ENCODE measurements at places on chromosomes 16 and 17. TPM values are rescaled to one million over a fixed set of nuclear protein-coding genes. Genes with fewer than 3 reads are reported as not detected.

The NARF gene
- 69.3 TPM for total RNA-seq

The TBC1D3B gene
- total RNA-seq: 1.0 TPM

The CCT6B gene
- total RNA-seq: 3.1 TPM

The TEKT5 gene
- total RNA-seq: not detected

The NUTF2 gene
- total RNA-seq: 112 TPM

The TSC2 gene
- 76.0 TPM for total RNA-seq

The MYCBPAP gene
- 1.2 TPM for total RNA-seq

The FMNL1 gene
- 19.2 TPM for total RNA-seq

The P2RX1 gene
- 5.9 TPM for total RNA-seq

The IKZF3 gene
- 0.66 TPM for total RNA-seq

The CHD9NB gene
- total RNA-seq: 7.6 TPM

GRCh38 chr17:17155568-17155967 lies 50.6 kb downstream of the PLD6 start:
- DNase-seq: no peak

DNA sequence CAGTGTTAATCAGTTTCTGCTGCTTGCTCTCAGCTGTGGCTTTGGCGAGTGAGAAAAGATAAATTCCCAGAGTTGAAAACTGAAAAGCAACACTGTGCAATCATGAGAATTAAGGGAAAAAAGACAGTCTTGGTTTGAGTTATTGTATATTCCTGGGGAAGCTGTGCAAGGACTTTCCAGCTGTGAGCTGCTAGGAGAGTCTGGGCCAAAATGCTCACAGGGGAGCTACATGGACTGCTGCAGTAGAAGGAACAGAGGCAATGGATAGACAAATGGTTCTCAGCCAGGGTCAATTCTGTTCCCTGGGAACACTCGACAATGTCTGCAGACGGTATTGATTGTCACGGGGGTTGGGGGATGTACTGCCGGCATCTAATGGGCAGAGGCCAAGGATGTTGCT lies 102.0 kb upstream of the ADAMTS18 start:
- no peak for DNase-seq

DNA sequence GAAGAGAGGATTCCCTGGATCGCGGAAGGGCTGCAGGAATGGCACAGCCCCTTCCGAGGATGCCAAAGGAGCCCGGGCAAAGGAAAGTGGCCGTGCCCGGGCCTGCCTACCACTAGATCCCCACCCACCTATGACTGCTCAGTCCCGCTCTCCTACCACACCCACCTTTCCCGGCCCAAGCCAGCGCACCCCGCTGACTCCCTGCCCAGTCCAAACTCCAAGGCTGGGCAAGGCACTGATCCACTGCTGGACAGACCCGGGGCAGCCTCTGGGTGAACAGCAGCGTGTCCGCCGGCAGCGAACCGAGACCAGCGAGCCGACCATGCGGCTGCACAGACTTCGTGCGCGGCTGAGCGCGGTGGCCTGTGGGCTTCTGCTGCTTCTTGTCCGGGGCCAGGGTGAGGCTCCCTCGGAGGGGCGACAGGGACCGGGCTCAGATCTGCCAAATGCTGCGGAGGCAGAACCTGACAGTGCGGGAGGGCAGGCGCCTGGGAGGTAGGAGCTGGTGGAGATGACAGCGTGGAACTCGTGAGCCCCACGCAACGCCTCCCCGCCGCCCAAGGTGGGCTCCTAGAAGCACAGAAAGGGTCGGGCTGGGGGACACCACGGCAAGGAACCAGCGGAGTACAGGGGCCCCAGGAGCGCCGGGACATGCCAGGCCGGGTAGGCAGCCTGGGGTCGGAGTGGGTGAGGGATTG lies at the start of gene CES2:
TSS of gene CES2 (plus strand) at position 203 of the 698 bp plus-strand sequence. CDS start at position 323, 120 bp downstream.
- no peak for DNase-seq

GRCh38 chr16:26816885-26817571 lies 249.7 kb upstream of the C16orf82 start:
- no peak for DNase-seq

- no peak for DNase-seq
Observed at GRCh38 chr17:32206861-32207260, 58.8 kb upstream of the RHBDL3 start.

GRCh38 chr17:41811549-41812380 lies at the start of gene P3H4:
Gene P3H4, minus strand, starts transcription at chr17:41811949. Its CDS starts 34 bp downstream, at chr17:41811915.
- peak; percentile 58 for DNase-seq

DNA sequence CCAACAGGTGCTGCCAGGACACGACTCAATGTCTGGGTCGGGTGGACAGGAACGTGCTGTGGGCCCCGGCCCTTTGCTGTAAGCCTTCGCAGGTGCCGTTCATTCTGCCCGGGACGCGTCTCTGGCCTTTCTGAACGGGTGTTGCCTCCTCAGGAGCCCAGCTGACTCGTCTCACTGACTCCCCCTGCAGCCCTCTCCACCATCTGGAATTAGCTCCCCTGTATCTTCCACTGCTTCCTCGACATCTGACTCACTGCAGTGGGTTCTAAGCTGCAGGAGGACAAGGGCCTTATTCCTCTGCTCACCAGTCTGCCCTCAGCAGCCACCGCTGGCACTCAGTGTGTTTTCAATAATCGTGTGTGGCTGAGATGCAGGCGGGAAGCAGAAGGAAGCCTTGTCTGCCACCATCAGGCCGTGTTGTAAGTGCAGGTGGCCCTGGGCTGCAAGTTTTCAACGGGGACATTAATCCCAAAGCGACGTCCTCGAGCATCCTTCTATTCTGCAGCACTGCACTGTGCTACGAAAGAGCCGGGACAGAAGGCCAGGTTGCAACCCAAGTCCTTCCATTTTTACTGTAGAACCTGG lies 256.2 kb downstream of the FOXL1 start:
- DNase-seq: no peak

DNA sequence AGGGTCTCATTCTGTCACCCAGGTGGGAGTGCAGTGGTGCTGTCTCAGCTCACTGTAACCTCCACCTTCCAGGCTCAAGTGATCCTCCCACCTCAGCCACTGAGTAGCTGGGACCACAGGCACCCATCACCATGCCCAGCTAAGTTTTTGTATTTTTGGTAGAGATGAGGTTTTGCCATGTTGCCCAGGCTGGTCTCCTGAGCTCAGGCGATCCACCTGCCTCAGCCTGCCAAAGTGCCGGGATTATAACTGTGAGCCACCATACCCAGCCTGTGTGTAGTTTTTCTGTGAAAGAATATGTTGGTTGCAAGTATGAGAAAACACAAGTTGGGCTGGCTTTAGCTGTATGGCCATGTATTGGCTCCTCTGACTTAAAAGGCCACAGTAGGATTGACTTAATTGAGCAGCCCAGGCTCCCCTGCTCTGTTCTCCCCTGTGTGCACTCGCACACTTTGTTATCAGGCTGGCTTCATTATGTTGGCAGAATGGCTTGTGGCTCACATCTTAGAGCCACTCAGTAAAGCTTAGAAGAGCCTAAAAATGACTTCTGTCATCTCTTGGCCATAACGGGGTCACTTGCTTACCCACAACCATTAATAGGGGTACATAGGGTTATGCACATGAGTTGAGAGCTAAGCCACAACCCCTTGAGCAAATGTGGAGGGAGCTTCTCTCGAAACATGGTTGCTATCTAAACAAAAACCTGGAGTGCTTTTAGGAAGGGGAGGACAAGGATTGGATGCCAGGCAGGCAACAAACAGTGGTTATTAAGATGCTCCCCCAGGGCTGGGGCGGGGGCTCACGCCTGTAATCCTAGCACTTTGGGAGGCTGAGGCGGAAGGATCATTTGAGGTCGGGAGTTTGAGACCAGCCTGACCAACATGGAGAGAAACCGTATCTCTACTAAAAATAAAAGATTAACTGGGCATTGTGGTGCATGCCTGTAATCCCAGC lies 6.1 kb downstream of the HAPSTR1 start:
- no peak for DNase-seq

DNA sequence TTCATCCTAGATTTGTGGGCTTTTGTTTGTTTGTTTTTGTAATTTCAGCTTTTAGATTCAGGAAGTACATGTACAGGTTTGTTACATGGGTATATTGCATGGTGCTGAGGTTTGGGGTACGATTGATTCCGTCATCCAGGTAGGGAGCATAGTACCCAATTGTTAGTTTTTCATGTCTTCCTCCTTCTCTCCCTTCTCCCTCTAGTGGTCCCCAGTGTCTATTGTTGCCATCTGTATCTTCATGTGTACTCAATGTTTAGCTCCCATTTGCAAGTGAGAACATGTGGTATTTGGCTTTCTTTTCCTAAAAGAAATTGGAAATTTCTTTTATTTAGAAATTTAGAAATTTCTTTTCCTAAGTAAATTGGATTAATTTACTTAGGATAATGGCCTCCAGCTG lies 37.1 kb upstream of the BCAS3 start:
- no peak for DNase-seq

GRCh38 chr16:85345129-85345639 lies 232.9 kb upstream of the CIBAR2 start:
- no peak for DNase-seq

- DNase-seq: no peak
Observed at GRCh38 chr17:11589716-11590115, 8.6 kb upstream of the DNAH9 start.

DNA sequence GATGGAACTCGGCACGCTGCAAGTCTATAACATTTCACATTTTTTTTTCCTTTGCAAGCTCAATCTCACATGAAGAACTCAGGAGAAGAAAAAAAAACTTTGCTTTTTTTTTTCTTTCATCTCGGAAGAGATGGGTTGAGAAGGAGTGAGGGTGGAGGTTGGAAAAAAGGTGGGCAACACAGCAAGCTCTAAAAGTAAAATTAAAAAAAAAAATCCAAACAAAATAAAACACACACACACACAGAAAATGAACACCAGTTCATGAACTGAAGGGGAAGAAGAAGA lies 2.5 kb downstream of the MAF start:
- DNase-seq: no peak

DNA sequence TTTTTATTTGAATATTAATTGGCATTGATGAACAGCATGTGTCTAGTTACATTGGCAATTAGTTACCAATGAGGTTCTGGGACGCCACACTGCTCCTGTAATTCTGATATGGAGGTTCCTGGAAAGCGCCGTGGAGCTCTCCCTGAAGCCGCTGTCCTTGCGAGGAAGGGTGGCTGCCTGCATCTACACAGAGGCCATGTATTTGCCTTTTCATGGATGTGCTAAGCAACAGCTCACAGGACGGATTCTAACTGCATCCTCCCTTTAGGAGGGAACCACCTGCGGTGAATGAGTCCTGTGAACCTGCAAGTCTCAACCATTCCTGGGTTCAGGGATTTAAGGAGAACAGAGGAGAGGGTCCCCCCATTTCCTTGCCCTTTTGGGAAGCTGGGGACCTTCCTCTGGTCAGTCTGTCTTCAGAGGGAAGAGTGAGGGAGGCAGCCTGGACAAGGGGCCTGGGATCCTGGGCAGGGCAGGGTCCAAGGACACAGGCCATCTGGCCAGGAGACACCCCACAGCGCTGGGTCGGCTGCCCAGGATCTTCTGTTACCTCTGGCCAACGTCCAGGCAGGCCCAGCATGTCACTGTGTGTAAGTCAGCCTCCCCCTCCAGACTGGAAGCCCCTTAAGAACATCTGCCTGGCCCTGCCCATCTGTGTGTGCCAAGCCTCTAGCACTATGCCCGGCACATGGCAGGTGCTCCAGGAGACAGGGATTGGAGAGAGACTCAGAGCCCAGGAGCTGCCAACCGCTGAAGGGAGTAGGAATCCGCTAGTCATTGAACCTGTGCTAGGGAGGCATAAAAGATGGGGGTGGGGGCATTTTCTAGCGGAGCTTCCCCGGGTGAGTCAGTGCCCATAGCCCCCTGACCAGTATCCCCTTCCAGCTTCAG lies 314.1 kb upstream of the TNRC6C start:
- DNase-seq: no peak

DNA sequence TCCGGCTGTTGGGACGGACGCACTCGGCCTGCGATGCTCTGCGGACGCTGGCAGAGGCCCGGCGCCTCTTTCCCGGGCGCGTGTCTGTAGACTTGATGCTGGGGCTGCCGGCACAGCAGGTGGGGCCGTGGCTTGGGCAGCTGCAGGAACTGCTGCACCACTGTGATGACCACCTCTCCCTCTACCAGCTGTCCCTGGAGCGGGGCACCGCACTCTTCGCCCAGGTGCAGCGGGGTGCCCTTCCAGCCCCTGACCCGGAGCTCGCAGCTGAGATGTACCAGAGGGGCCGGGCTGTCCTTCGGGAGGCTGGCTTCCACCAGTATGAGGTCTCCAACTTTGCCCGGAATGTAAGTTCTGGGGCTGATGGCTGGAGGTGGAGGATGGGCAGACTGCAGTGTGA lies 3.5 kb downstream of the RSAD1 start:
- no peak for DNase-seq

- no peak for DNase-seq
Observed at GRCh38 chr17:44688200-44688599, 1.4 kb downstream of the CCDC43 start.

DNA sequence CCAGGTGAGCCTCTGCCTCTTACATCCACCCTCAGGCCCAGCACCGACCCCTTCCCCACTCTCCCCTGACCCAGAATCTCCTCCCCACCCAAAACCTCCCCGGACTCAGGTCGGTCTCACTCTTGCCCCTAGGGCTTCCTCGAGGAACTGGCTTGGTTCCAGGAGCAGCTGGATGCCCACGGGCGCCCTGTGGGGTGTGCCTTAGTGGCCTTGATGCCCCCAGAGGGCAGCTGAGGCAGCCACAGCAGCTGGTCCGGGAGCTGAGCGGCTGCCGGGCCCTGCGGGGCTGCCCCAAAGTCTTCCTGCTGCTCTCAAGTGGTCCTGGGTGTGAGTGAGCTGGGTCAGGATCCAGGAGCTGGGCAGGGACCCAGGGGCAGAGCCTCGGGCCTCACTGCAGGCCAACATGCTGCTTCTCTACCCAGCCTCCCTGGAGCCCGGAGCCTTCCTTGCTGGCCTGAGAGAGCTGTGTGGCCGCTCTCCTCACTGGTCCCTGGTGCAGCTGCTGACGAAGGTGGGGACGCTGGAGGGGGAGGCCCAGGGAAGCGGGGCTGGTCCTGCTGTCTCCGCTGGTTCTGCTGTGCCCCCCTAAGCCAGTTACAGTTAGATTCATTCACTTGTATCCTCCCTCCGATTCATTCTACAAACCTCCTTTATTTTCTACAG lies 9.6 kb downstream of the ZNF213 start:
- no peak for DNase-seq

DNA sequence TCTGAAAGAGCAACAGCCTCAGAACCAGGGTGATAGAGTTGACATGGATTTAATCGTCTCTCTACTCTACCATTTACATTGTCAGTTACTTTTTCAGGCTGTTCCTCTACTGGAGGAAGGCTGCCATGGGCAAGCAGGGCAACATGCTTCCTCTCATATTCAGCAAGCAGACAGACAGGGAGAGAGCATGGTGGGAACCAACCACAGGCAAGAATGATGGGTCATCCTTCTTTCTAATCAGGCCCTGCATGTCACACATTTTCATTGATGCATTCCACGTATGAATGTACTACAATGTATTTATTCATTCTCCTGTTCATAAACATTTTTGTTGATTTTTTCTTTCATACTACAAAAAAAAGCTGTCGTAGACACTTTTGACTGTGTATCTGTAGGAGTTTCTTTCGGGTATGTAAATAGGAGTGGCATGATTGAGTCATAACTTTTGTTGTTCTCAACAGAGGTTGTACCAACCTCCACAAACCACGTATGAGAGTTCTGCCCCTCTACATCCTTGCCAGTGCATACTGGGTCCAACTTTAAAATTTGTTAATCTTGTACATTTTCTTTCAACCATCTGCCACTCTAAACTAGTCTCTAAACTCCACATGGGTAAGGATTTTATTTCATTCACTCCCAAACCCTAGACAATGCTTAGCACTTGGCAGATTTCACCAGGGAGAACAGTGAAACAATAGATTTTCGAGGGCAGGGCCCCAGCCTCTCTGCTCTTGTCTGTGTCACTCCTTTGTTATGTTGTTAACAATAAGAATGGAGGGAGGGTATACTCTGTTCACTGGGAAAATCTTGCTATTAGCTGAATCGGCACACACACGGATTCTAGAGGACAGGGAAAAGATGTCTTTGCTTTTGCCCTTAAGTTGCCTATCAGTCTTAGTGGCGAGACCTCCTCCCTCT lies 58.7 kb downstream of the CMC2 start:
- DNase-seq: no peak

- DNase-seq: no peak
Observed at GRCh38 chr17:2064980-2065785, 10.3 kb downstream of the HIC1 start.
